ENCODE measurements at places on chromosomes 3 and 15.

DNA sequence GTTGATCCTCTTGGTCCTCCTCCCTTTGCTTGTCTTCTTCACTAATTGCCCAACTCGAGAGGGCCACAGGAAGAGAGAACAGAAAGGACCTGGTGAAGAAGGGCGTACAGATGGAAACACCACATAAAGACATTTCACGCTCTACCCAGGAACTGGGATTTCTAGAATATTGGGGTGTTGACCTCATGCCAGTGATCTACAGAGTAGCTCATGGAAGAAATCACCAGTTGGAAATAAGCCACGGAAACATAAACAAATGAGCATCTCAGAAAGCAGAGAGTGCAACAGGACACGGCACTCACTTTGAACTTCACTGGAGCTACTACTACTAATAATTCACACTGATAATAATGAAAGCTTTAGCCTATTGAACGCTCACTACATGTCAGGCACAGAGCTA, 84.6 kb upstream of the ARHGEF3 start:
- no peak for DNase-seq

GRCh38 chr3:138180375-138181029, 5.8 kb upstream of the DBR1 start:
- DNase-seq = peak; percentile 40

- no peak for DNase-seq
Measured at GRCh38 chr3:17075358-17075757, 190.6 kb downstream of the PLCL2 start.

- peak; percentile 28 for DNase-seq
Measured at GRCh38 chr15:52651868-52652267, 27.3 kb downstream of the ATOSA start.

- DNase-seq = no peak
Measured at GRCh38 chr15:101204739-101205535, 46.9 kb downstream of the CHSY1 start.

DNA sequence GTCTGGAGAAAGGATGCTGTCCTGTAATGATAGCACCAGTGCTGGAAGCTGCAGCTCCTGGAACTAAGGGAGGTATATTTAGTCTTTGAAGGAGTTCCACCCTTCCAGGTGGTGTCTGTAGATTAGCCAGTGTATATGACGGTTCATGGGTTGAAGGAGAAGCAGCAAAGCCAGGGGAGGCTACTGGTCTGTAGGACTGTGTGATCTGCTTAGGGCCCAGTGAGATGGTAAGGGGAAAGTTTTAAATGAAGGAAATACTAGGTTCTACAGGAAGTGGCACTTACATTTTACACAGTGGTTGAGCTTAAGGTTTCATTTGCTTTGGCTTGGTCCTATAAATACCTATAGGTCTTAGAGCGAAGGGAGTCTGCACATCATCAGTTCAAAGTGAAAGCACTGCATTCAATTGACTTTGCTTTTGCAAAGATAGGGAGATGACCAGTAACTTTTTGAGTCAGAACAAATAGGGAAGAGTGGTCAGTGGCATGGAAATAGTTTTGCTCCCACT, 5.6 kb downstream of the SLC25A38 start:
- no peak for DNase-seq

- DNase-seq = no peak
Measured at GRCh38 chr3:23760325-23760724, 45.4 kb upstream of the UBE2E1 start.

GRCh38 chr3:15948388-15948787, 150.6 kb upstream of the ANKRD28 start:
- DNase-seq = no peak

DNA sequence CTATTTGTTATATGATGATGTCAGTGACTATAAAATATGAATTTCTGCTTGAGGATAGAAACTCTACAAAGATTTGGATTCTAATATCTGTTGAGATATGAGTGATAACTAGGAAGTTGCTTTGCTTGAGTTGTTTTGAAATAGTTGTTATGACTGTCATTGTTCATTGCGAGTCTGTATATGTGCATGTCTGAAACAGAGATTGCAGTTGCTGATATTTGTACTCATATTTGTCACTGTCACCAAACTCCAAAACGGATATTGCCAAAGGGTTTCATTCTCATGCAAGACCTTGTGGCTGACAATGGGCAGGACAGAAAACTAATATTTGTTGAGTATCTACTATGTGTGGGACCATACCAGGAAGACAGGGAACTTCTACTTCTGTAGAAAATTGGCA, 240.2 kb downstream of the CD47 start:
- no peak for DNase-seq

DNA sequence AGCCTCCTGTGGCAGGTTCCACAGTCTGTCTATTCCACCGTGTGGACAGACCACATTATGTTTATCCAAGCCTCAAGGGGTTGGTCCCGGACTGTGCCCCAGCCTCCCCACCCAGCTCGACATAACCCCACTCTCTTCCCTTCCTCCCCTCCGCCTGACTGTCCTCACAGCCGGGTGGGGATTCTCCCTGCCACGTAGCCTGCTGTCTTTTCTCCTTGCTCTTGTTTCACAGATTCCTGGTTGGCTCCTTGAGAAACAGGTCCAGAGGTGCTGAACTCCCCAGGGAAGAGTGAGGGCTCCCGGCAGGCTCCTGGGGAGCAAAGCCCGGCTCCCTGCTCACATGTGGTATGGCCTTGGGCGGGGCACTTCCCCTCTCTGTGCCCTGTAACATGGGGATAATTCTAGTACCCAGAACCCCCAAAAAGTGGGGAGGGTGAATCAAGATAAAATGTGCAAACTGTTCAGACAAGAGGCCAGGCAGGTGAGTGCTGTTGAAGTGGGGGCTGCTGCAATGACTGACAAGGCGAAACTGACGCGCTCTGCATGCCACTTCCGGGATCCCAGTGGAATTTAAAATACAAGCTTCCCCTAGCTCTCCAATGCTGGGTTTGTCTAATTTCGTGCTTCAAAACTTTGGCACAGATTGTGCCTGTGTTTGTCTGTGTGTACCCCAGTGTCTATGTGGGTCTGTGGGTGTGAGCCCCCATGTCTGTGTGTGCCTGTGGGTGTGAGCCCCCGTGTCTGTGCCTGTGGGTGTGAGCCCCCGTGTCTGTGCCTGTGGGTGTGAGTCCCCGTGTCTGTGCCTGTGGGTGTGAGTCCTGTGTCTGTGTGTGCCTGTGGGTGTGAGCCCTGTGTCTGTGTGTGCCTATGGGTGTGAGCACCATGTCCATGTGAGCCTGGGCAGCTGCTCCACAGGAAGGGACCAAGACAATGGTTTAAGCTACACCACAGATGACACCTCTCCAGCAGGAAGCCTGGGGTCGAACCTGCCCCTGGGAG, 160.6 kb upstream of the IQSEC1 start:
- no peak for DNase-seq

GRCh38 chr3:42830437-42831320, 21.4 kb downstream of the ACKR2 start:
- no peak for DNase-seq

GRCh38 chr3:54262541-54262940, 140.2 kb downstream of the CACNA2D3 start:
- no peak for DNase-seq

DNA sequence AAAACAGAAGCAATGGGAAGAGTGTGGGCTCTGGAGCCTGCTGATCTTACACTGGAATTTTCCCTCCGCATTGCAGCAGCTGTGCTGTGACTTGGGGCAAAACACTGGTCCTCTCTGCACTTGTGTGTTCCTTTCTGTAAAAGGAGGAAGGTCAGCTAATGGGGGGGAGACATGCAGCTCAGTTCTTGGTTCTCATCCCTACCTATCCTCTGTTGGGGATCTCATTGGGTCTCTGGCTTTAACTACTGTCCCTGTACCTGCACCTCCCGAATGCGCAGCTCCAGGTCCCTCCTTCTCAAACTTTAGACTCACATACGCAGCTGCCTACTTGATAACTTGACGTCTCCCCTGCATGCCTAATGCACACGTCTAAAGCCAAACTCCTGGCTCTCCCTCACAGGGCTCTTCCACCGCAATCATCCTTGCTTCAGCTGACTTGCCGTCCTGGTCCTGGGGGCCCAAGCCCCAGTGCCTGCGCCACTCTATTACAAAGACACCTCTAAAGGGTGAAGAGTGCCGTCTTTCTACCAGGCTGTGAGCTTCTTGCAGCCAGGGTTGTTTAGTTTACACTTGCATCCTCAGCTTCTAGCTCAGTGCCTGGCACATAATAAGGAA, 5.9 kb upstream of the TMEM44 start:
- no peak for DNase-seq

DNA sequence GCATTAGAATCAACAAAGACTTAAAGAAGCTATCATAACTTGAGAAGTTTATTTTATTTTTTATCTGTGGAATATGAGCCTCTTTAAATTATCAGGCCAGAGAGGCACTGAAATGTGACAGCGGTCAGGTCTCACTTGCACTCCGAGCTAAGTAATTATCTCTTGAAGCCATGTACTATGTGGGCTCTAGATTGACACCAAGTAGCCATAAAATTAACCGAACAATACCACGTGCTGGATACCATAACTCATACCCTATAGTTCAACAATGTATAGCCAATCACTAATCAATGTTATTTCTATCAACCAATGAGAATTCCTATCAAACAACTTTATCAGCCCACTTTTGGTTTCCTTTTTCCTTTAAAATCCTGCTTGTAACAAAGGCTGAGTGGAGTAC, 299.3 kb downstream of the TBC1D5 start:
- no peak for DNase-seq

- peak; percentile 36 for DNase-seq
Measured at GRCh38 chr15:66251790-66252684, 1.5 kb downstream of the MEGF11 start.

DNA sequence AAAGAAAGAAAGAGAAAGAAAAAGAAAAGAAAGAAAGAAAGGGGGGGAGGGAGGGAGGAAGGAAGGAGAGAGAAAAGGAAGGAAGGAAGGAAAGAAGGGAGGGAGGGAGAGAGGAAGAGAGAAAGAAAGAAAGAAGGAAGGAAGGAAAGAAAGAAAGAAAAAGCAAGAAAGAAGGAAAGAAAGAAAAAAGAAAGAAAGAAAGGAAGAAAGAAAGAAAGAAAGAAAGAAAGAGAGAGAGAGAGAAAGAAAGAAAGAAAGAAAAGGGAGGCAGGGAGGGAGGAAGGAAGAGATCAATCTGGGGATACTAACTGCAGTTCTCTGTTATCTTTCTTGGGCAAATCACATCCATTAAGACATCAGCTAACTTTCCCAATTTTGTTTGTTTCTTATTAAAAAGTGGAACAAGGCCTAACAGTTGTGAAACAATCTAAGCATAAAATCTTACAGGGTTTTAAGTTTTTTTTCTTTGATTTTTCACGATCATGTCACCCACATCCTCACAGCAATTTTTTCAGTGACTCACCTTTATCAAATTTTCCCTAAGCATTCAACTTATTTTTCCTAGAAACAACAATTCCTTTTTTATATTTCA, 36.8 kb downstream of the TBC1D2B start:
- DNase-seq = no peak

GRCh38 chr3:175338775-175339535, 479.8 kb downstream of the NAALADL2 start:
- DNase-seq = no peak

- DNase-seq = no peak
Measured at GRCh38 chr3:99669879-99670555, 31.6 kb downstream of the COL8A1 start.

- no peak for DNase-seq
Measured at GRCh38 chr3:81289676-81290075, 471.8 kb downstream of the GBE1 start.

DNA sequence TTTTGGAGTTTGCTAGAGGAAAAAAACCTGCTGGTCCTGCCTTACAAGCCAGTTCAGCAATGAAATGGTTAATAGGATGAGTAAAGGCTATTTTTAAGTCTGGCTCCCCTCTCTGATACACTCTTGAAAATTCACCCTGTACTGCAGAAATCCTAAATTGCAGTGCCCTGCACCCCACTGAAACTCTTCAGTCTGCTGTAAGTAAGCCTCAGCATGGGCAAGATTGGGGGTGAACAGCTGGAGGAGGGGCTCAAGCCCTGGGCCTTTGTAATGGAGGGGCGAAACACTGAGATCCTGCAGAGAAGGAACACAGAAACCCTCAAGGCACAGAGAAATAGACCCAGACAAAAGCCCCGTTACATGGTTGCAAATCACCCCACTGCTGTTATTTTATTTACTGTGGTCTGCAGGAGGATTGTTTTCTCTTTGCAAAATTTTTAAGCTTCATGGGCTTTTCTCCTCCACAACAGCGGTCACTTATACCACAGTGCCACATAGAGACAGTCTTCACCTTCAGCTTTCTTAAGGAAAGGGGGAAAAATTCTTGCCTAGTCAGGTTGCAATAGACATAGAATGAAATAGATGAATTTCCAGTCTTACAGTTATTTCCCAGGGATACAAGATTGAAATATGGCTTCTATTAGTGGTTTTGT, 45.0 kb downstream of the SOX2 start:
- DNase-seq = no peak

- DNase-seq = no peak
Measured at GRCh38 chr15:85010386-85011159, 28.9 kb downstream of the PDE8A start.

- no peak for DNase-seq
Measured at GRCh38 chr3:13764161-13764560, 115.7 kb downstream of the WNT7A start.

DNA sequence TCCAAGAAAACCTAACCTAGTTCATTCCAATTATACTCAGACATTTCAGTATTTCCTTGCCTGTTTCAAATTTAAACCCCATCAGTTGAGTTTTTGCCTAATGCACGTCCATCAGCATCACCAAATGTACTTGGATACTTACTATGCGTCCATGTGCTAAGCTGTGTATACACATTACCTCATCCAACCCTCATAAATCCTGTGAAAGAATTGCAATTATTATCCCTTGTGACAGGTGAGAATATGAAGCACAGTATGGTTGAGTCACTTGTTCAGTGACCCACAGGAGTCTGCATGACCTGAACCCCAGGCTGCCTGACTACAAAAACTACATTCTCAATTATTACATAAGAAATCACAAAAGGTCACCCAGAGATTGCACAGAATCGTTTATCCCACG, 2.5 kb downstream of the OR5K2 start:
- no peak for DNase-seq

- DNase-seq = no peak
Measured at GRCh38 chr3:11312166-11312565, 40.0 kb downstream of the ATG7 start.

- DNase-seq = no peak
Measured at GRCh38 chr15:92425578-92426225, 32.0 kb downstream of the ST8SIA2 start.

DNA sequence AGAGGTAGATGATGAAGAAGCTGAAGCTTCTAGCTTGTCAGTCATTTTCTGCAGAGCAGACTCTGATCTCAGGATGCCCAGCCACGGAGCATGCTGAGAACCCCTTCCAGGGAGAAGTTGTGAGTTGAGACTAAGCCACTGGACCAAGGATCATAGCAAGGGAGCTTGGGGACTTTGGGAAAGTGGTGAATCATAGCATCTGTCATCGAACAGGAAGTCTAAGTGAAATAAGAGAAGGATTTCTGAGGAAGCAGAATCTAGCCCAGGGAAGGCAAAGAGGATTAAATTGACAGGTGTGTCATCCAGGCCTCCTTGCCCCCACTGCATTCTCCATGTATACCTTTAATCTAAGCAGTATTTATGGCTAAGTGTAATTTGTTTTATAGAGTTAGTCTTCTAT, 71.8 kb upstream of the TMEM108 start:
- DNase-seq = no peak

- DNase-seq = no peak
Measured at GRCh38 chr15:46059921-46060594, 425.2 kb downstream of the SQOR start.
